Naive thymus-derived CD8-positive, alpha-beta T cell (primary cell): ENCODE measurements at places on chromosomes 5 and 9. TPM values are rescaled to one million over a fixed set of nuclear protein-coding genes. Genes with fewer than 3 reads are reported as not detected.

Gene TNC
- not detected for total RNA-seq

Gene ADGRV1
- 0.08 TPM for total RNA-seq

Gene SH3TC2
- total RNA-seq, result not detected

Gene SLC4A9
- total RNA-seq, result not detected

Gene SUB1
- 194 TPM for total RNA-seq

Gene SLCO4C1
- total RNA-seq, result 0.18 TPM

- H3K4me1 ChIP-seq, result no peaks in the 10 kb centered on the region
- no peak for DNase-seq
- no peak overlapping the region for H3K27ac ChIP-seq
- no peaks in the 10 kb centered on the region for H3K27me3 ChIP-seq
- no peak overlapping the region for H3K4me3 ChIP-seq
- no peaks in the 10 kb centered on the region for H3K36me3 ChIP-seq
Measured at GRCh38 chr5:133431326-133431865, 180.9 kb downstream of the FSTL4 start.

DNA sequence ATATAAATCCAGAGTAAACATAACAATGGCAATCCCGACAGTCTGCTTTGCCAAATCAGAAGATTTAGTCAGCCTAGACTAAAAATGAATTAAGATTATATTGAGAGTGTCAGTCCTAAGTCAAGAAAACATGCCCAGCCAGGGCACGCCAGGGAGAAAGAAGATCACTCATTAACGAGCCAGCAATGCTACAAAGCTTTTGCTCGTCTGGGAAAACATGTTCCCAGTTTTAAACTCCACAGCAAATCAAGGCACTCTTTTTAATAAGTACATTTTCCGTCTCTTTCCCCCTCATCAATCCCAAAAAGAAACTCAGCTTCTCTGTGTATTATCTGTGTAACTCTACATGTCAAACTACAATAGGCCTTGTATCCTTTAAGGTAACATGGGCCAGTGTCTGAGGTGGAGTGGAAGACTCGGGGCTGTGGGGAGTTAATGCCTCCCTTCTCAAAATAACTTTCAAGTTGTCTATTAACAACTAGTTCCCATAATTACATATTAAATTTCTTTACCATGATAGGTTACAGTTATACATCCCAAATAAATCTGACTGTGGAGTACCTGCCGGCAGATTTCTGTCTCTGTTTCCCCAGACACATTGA, 40.9 kb downstream of the NFIB start:
- peaks cover 21% of the 10 kb centered on the region for H3K27me3 ChIP-seq
- H3K4me1 ChIP-seq, result peaks cover 6% of the 10 kb centered on the region
- no peaks in the 10 kb centered on the region for H3K36me3 ChIP-seq
- H3K27ac ChIP-seq, result no peak overlapping the region

DNA sequence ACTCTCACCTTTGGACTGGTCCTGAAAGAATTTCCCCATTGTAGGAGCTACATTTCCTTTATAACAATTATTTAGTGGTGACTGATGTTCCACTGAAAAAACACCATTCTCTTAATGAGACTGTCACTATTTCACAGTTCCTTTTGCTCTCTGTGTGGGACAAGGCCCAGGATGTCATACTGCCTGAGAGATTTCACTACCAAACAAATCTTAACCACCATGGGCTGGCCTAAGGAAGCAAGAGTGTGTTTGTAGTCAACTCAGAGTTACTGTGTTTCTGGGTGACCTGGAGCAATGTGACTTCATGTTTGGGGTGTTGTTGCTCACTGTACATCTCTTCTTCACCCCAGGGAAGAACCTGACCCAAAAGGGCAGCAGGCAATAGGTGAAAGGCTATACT, 50.1 kb upstream of the ZNF608 start:
- no peak overlapping the region for H3K27ac ChIP-seq
- no peaks in the 10 kb centered on the region for H3K36me3 ChIP-seq
- peaks cover 4% of the 10 kb centered on the region for H3K27me3 ChIP-seq

DNA sequence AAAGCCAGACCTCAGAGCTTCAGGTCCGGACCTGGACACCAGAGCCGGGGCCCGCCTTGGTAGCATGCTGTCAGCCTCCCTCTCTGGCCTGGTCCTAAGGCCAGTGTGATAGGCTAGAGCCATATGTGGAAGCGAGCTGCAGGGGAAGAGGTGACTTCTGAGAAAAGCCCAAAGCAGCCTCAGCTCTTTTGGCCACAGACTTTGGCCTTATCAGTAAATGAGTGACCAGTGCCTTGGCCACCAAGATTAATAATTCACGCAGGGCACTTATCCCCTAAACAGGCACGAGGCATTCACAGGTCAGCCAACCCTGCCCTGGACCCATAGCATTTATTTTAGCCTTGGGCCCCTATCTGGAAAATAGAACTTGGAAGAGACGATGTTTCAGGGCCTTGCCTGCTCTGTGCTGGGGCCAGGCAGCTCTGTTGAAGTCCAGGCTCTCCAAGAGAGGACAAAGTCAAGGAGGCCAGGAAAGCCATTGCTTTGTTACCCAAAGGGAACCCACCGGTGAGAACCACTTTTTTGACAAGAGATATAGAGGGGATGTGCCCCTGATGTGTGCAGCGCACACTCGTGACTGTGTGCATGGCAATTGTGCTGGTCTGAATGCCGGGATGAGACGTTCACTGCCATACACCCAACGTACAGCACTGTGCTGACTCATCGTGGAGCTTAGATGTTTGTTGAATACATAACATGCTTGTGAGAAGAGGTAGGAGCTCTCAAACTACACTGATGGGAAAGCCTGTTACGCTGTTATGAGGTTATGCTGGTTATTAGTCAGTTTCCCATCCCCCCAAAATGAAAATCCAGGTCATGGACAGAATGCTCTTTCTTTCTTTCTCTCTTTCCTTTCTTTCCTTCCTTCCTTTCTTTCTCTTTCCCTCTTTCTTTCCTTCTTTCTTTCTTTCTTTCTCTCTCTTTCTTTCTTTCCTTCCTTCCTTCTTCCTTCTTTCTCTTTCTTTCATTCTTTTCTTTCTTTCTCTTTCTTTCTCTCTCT, 5.0 kb upstream of the SLC34A1 start:
- no peaks in the 10 kb centered on the region for H3K36me3 ChIP-seq
- DNase-seq, result no peak
- peaks cover 67% of the 10 kb centered on the region for H3K4me1 ChIP-seq
- peak overlapping the region; percentile 27 for H3K27ac ChIP-seq

GRCh38 chr9:109122726-109123621, 3.2 kb upstream of the TMEM245 start:
- no peaks in the 10 kb centered on the region for H3K36me3 ChIP-seq
- no peak overlapping the region for H3K4me3 ChIP-seq

- no peak overlapping the region for H3K4me3 ChIP-seq
- no peak for DNase-seq
- no peaks in the 10 kb centered on the region for H3K4me1 ChIP-seq
- no peaks in the 10 kb centered on the region for H3K36me3 ChIP-seq
Measured at GRCh38 chr5:15834596-15835245, 334.7 kb downstream of the FBXL7 start.

- no peaks in the 10 kb centered on the region for H3K27me3 ChIP-seq
- no peak for DNase-seq
- no peak overlapping the region for H3K27ac ChIP-seq
- no peaks in the 10 kb centered on the region for H3K36me3 ChIP-seq
Measured at GRCh38 chr5:120091376-120091948, 372.6 kb upstream of the PRR16 start.

- H3K36me3 ChIP-seq, result peaks cover 4% of the 10 kb centered on the region
- no peak for DNase-seq
- peaks cover 1% of the 10 kb centered on the region for H3K27me3 ChIP-seq
- peaks cover 11% of the 10 kb centered on the region for H3K4me1 ChIP-seq
Measured at GRCh38 chr5:171415115-171415730, 4.2 kb upstream of the FGF18 start.

DNA sequence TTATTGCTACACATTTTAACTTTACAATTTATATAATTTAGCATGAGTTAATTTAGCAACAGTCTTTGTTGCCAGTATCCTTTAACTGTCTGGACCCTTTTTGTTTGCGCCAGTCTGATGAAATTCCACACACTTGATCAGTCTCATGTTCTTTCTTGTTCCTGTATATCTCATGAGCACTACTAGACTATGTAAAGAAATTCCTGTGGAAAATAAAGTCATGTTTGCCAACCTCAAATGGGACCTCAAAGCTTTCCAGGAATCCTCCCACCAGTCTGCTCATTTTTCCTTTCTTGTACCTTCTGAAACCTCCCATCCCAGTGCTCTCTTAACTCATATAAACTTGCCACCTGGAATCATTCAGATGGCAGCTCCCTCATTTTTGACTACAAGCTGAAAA, 8.0 kb downstream of the DMXL1 start:
- H3K4me3 ChIP-seq, result no peak overlapping the region
- peaks cover 46% of the 10 kb centered on the region for H3K4me1 ChIP-seq
- DNase-seq, result no peak

DNA sequence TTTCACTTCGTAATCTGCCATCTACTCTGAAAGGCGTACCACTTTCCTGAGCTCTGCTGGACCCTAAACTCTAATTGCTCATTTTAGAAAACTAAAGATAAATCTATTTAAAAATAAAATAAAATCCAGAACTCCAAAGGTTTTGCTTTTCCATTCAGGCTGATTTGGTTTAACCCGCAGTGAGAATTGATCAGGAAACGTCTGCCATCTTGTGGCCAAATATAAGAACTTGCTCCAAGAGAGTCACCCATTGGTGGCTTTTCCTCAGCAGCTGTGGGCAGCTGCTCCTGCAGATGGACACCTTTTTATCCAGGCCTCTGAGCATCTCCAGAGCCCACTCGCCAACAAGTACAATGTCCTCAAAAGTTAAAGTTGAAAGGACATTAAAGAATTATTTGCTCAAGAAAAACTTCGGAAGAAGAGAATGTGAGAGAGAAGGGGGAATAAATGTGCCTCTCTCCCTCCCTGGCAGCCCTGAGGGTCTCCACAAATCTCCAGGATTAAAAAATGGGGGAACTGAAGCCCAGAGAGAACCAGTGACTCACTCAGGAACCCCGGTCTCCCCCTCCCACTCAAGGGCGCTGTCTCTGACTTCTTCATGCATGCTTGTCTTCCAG, 4.1 kb downstream of the SAXO1 start:
- no peaks in the 10 kb centered on the region for H3K36me3 ChIP-seq
- H3K27ac ChIP-seq, result no peak overlapping the region
- H3K27me3 ChIP-seq, result peaks cover 9% of the 10 kb centered on the region
- no peak overlapping the region for H3K4me3 ChIP-seq
- DNase-seq, result no peak

GRCh38 chr9:77927265-77927664, 104.3 kb downstream of the GNAQ start:
- peaks cover 10% of the 10 kb centered on the region for H3K4me1 ChIP-seq
- H3K27ac ChIP-seq, result no peak overlapping the region
- peaks cover 18% of the 10 kb centered on the region for H3K36me3 ChIP-seq
- no peaks in the 10 kb centered on the region for H3K27me3 ChIP-seq
- no peak for DNase-seq
- H3K4me3 ChIP-seq, result no peak overlapping the region

- no peaks in the 10 kb centered on the region for H3K36me3 ChIP-seq
- H3K27me3 ChIP-seq, result peaks cover 3% of the 10 kb centered on the region
- no peak for DNase-seq
- no peak overlapping the region for H3K27ac ChIP-seq
- no peak overlapping the region for H3K4me3 ChIP-seq
Measured at GRCh38 chr5:42021923-42022322, 96.8 kb downstream of the FBXO4 start.

DNA sequence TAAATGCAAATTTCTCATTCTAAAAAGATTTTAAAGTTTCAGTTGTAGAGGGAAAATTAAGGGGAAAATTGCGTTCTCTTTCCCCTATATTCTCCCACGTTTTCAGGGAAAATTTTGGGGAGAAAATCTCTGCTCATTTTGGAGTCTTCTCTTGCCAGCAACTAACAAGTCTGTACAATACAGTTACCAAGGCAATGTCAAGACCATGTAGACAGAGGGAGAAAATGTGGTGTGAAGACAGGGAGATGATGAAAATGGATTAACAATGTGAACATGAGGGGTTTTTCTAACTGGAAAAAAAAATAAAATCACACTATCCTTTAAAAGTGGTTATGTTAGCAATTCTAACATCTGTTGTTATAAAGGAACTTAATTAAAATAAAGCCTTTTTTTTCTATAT, 22.3 kb downstream of the SLC1A3 start:
- no peak overlapping the region for H3K27ac ChIP-seq
- DNase-seq, result no peak
- H3K4me1 ChIP-seq, result no peaks in the 10 kb centered on the region
- H3K4me3 ChIP-seq, result no peak overlapping the region
- peaks cover 18% of the 10 kb centered on the region for H3K27me3 ChIP-seq

DNA sequence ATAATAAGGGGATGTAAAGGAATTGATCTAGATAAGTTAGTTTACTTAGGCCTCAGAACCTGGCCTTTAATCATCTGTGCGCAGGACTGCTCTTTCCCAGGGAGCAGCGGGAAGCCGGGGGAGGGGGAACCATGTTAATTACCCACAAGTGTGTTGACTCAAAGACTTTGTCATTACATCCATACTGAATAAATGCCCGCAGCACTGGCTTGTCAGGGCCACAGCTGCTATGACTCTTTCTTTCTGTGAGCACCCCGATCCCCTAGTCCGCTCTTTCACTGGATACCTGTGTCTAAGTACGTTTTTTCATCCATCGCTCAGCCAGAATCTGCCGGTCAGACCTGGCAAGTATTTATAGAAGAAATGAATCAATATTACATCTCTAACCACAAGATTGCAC, 249.3 kb upstream of the DMRT1 start:
- no peaks in the 10 kb centered on the region for H3K36me3 ChIP-seq
- no peak overlapping the region for H3K27ac ChIP-seq
- no peak overlapping the region for H3K4me3 ChIP-seq
- peaks cover 1% of the 10 kb centered on the region for H3K4me1 ChIP-seq
- H3K27me3 ChIP-seq, result no peaks in the 10 kb centered on the region

GRCh38 chr9:113590389-113590788, 126.9 kb downstream of the RGS3 start:
- peaks cover 2% of the 10 kb centered on the region for H3K36me3 ChIP-seq
- peaks cover 50% of the 10 kb centered on the region for H3K4me1 ChIP-seq
- no peak overlapping the region for H3K4me3 ChIP-seq

- H3K36me3 ChIP-seq, result no peaks in the 10 kb centered on the region
- peak overlapping the region; percentile 43 for H3K4me3 ChIP-seq
- peak overlapping the region; percentile 41 for H3K27ac ChIP-seq
- DNase-seq, result no peak
Measured at GRCh38 chr5:5523066-5523505, 100.6 kb downstream of the ICE1 start.

GRCh38 chr9:127876026-127876763, 1.3 kb downstream of the AK1 start:
- no peak for DNase-seq
- no peak overlapping the region for H3K27ac ChIP-seq
- H3K36me3 ChIP-seq, result no peaks in the 10 kb centered on the region
- peaks cover 17% of the 10 kb centered on the region for H3K4me1 ChIP-seq

- DNase-seq, result no peak
- H3K4me1 ChIP-seq, result no peaks in the 10 kb centered on the region
- no peaks in the 10 kb centered on the region for H3K36me3 ChIP-seq
- no peak overlapping the region for H3K27ac ChIP-seq
- H3K4me3 ChIP-seq, result no peak overlapping the region
Measured at GRCh38 chr9:83642793-83643192, 19.9 kb downstream of the IDNK start.

DNA sequence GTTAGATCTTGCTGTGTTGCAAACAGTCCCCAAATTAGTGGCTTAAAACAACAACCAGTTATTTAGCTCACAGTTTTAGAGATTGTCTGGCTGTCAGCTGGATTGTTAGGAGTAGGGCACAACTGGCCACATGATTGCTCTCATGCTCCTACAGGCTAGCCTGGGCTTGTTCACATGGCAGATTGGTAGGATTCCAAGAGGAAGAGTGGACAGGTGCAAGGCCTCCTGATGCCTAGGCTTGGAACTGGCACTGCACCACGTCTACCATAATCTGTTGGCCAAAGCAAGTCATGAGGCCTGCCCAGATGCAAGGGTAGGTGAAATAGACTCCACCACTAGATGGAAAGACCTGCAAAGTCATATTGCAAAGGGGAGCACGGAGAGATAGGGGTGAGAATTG, 76.4 kb downstream of the ACER2 start:
- peaks cover 5% of the 10 kb centered on the region for H3K27me3 ChIP-seq
- no peak for DNase-seq
- H3K27ac ChIP-seq, result no peak overlapping the region
- no peaks in the 10 kb centered on the region for H3K36me3 ChIP-seq
- H3K4me3 ChIP-seq, result no peak overlapping the region
